ENCODE measurements at places on chromosomes 7 and 10. TPM values are rescaled to one million over a fixed set of nuclear protein-coding genes. Genes with fewer than 3 reads are reported as not detected.

- H3K36me3 ChIP-seq: no peaks in the 10 kb centered on the region
- no peaks in the 10 kb centered on the region for H3K4me1 ChIP-seq
- H3K27me3 ChIP-seq: no peaks in the 10 kb centered on the region
These were observed 300.7 kb upstream of the ADARB2 start for GRCh38 chr10:2038036-2038435.

DNA sequence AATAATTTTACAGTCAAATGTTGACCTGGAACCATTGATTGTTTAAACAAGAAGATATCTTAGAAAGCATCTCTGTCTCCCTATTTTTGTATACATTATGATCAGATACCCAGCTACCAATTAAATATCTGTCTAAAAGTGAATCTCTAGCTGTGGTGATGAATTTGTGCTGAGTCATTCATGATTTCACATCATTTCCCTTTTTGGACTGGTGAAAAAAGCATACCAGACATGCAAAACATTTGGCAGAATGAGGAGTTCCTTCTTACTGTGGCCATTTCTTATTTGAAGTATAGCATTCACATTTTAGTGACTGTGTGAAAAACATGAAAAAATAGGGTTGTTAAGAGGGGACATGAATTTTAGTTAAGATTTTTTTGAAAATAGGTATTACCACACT, 98.0 kb upstream of the GATA3 start:
- no peaks in the 10 kb centered on the region for H3K4me1 ChIP-seq
- H3K27ac ChIP-seq: no peak overlapping the region
- H3K4me3 ChIP-seq: no peak overlapping the region
- H3K27me3 ChIP-seq: no peaks in the 10 kb centered on the region
- DNase-seq: peak; percentile 39

GRCh38 chr10:28849309-28849708, 172.0 kb downstream of the BAMBI start:
- no peak overlapping the region for H3K4me3 ChIP-seq
- no peaks in the 10 kb centered on the region for H3K36me3 ChIP-seq
- H3K4me1 ChIP-seq: peaks cover 6% of the 10 kb centered on the region
- no peak for DNase-seq
- H3K27ac ChIP-seq: no peak overlapping the region

GRCh38 chr7:90173127-90173844, 19.0 kb downstream of the STEAP1 start:
- H3K4me3 ChIP-seq: no peak overlapping the region
- H3K36me3 ChIP-seq: no peaks in the 10 kb centered on the region
- no peak for DNase-seq
- H3K27me3 ChIP-seq: no peaks in the 10 kb centered on the region
- H3K4me1 ChIP-seq: no peaks in the 10 kb centered on the region

MYH16 gene
- 0.12 TPM for polyA plus RNA-seq

LRRC18 gene
- 0.09 TPM for polyA plus RNA-seq

PLAC9 gene
- polyA plus RNA-seq: 113 TPM

Data from muscle of leg (tissue), 16 donors.